IPS DF 6.9 (cell line): ENCODE measurements at places on chromosomes 4 and X.

DNA sequence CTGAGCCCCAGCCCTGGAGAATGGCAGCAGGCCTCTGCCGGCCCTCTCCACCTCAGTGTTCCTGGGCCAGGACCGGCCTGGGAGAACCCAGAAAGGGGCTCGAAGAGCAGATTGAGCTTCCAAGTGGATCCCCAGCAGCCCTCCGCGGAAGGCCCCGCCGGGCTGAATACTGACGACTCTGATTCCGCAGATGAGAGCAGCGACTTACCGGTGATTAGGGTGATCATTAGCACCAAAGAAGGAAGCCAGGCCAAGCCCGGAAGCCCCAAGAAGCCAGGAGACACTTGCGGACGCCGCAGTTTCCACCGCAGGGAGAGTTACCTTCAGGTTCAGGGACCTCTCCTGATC is 876 bp downstream of the LOC101059915 start:
- DNase-seq, result no peak

DNA sequence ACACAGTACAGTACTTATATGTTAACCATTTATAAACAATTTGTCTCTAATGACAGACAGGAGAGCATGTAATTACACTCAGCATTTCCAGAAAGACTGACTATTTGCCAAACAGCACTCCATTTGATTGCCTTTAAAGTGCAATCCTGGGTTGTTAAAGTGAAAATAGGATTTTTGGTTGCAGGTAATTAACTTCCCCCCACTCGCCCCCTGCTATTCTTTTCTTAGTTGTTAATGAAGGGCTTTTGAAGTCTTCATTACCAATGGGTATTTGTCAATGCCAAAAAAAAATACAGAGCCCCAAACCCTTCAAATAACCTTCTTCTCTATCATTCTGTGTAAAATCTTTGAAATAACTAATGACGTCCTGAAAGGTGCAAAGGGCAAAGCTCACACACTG is 825.6 kb downstream of the STPG2 start:
- DNase-seq, result no peak

- DNase-seq, result no peak
Measured at GRCh38 chr4:1050486-1051213, 39.2 kb downstream of the FGFRL1 start.

DNA sequence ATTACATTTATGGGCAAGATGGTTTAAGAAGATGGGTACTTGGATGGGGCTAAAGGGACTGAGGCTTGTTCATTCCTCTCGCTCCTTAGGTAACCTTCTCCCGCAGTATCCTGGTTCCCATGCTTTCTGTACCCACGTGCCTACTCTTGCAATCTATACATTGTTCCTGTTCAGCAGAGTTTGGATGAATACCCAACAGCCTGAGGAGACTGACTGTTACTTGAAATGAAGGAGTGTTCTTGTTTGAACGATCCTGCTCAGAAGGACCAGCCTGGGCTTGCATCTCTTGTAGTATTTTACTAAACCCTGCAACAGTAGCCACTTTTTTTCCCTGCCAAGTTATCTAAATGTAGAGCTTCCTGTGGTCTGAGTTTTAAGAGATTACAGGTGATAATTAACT is 33.7 kb upstream of the ADH6 start:
- no peak for DNase-seq

DNA sequence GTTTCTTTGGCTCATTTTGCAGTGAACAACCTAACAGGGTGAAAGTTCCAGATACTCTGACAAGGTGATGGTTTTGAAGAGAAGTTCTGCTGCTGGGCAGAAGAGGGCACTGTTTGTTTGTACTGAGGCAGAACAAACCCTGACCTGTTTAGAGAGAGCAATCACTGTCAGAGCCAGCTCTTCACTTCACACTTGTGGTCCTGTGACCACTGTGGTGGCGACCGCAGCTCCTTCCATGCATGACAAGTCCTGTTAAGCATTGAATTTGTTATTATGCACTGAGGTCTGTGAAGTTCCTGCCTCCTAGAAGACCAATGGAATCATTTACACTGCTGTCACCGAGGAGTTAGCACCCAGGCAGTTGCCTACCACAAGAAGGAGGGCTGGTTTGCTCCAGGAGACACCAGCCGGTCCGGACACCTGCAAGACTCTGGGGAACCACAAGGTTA is 86.6 kb downstream of the ZNF330 start:
- peak; percentile 27 for DNase-seq

GRCh38 chr4:182339221-182339641 is 96.0 kb downstream of the TENM3 start:
- peak; percentile 25 for DNase-seq

DNA sequence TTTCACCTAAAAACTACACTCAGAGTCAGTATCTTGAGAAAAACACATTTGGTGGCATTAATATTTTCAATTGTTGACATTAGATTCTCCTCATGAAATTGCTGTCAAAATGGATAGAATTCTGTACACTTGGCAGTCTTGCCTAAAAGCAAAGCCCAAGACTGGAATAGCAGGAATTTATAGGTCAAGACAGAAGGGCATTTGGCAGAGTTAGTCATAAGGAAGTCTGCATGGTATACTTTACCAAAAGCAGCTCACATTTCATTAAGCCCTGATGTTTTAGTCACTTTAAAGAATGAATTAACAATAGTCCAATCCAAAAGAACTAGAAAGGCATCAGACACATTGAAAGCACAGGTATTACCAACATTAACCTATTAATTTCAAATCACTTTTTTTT is 7.1 kb downstream of the CCDC160 start:
- no peak for DNase-seq

DNA sequence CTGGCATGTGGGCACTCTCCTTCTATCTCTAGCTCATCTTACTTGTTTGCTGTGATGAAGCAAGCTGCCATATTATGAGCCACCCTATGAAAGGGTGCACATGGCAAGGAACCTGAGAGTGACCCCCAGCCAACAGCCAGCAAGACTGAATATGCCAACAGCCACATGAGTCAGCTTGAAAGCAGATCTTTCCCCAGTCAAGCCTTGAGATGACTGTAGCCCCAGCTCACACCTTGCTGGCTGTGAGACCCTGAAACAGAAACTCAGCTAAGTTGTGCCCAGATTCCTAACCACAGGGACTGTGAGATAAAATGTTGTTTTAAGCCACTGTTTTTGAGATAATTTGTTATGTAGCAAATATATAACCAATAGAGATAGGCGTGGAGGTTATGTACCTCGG is 36.2 kb downstream of the KDM5C start:
- DNase-seq, result no peak

DNA sequence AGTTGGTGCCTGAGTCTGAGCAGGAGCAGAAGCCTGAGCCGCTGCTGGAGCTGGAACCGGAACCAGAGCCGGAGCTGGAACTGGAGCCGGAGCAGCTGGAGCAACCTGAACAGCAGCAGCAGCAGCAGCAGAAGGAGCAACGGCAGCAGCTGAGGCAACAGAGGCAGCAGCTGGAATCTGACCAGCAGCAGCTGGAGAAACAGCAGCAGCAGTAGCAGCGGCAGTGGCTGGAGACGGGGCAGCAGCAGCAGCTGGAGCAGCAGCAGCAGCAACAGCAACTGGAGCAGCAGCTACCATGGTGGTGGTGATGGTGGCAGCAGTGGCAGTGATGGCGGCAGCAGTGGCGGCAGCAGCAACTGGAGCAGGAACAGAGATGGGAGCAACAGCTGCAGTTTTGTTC is 61.5 kb downstream of the AMOT start:
- DNase-seq, result no peak

DNA sequence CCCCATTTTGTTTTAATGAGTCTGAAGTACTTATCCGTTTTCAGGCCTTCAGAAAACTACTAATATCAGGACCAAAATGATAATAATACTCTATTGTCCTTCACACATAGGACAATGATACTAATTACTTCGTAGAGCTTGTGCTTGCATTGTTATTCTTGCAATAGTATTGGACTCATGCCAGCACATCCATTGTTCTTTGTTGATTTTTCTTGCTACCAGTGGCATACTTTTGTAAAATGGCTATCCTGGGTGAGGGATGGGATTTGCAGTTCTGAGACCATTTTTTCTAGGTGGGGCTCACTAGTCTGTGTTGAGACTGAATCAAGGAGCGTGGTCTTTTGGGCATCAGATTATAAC is 195.3 kb downstream of the MAML3 start:
- no peak for DNase-seq

- no peak for DNase-seq
Measured at GRCh38 chr4:133592591-133592990, 443.5 kb downstream of the PCDH10 start.

GRCh38 chrX:45669715-45670340 is 469.2 kb upstream of the DIPK2B start:
- DNase-seq, result no peak

DNA sequence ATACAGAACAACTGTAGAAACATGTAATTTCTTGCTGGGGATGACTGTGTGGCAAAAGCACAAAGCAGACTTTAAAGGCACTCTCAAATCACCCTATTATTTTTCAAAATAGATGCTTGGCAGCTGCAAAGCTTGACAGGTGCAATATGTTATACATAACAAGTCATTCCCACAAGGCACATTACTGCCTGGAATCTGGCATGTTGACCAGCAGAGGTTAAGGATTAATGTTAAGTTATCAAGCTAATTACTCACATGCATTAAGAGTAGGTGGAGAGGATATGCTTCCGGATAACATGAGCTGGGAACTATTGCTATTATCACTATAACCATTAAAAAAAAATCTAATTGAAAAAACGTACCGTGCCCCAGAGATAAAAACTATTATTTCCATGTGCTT is 17.8 kb downstream of the ANOS1 start:
- DNase-seq, result no peak

DNA sequence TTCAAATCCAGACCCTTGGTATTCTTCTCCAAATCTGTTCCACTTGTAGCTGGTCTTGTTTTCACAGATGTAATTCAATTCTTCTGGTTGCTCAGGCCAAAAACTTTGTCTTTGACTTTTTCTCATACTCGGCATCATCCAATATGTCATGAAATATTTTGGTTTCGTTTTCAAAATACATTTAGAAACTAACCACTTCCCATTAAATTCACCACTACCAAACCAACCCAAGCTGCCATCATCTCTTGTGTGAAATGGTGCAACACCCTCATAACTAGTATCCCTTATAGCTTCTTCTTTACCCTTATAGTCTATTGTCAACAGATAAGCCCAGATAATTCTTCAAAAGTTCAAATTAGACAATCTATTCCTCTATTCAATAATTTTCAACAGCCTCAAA is 192.1 kb downstream of the PRR32 start:
- DNase-seq, result no peak

GRCh38 chrX:12899506-12899905 is 6.9 kb upstream of the TLR8 start:
- no peak for DNase-seq

DNA sequence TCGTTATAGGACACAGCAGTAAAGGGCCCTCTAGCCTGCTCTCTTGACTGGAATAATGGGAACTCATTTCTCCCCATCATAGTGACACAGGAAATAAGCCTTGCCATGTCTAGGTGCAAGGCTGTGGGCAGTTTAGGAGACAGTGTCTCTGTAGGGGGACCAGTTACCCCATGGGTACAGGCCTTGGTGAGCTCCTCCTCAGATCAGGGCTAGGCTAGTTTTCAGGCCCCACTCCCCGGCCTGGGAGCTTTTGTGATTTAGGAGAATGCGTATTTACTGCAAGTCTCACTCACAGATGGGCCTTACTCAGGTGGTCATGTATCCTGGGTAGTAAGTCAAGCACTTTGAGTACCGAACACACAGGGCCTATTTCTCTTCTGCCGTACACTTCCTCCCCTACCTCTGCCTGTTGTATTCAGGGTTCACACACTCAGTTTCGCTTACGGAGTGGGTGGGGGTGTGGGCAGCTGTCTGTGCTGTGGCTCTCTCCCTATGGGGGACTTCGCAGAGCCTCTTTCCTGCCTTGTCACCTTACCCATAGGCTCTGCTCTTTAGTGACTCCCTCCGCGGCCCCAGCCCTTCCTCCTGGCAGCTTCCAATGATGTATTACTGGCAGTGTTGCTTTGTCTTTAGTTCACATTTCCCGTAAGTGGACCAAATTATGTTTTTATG is 34.2 kb downstream of the FAM193A start:
- DNase-seq, result no peak

DNA sequence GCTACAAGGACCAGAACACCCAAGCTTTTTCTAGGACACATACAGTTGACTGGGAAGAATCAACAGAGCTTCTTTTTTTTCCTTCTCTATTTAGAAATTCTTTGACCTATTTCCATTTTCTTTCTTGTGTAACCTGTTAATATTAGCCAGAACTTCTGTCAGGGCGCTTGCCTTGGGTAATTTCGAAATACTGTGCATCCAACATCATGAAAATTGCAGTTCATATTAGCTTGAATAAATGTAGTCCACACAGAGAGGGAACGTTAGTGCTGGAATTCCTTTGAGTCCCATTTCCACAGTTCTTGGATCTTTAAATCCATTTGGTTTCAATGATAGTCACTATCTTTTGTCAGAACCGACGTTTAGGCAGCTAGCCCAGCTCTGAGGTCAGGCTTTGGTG is 141.8 kb downstream of the MXRA5 start:
- DNase-seq, result no peak

- DNase-seq, result no peak
Measured at GRCh38 chrX:9534686-9535085, 69.8 kb downstream of the TBL1X start.

DNA sequence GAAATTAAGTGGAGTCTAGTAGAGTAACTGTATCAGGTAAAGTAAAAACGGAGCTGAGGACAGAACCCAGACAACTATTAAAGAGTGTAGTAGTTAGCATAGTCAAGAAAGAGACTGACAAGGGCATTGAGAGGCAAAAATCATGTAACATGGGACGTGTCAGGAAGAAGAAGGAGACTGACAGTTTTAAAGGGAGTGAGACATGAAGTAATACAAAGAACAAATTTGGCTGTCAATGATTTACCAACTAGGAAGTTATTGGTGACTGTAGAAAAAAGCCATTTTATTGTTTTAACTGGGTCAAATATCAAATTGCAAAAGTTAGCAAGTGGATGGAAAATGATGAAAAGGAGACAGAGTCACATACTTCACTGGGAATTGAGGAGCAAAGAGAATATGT is 422.3 kb downstream of the MAPK10 start:
- DNase-seq, result no peak

DNA sequence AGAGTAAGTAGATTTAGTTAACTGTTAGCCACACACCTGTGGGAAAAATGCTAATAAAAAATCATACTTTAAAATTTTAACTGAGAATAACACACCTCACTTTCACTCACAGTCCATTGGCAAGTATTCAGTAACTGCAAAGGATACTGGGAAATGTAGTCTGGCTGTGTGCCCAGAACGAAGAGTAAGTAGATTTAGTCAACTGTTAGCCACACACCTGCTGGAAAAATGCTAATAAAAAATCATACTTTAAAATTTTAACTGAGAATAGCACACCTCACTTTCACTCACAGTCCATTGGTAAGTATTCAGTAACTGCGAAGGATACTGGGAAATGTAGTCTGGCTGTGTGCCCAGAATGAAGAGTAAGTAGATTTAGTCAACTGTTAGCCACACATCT is 178.4 kb upstream of the NWD2 start:
- DNase-seq, result no peak

DNA sequence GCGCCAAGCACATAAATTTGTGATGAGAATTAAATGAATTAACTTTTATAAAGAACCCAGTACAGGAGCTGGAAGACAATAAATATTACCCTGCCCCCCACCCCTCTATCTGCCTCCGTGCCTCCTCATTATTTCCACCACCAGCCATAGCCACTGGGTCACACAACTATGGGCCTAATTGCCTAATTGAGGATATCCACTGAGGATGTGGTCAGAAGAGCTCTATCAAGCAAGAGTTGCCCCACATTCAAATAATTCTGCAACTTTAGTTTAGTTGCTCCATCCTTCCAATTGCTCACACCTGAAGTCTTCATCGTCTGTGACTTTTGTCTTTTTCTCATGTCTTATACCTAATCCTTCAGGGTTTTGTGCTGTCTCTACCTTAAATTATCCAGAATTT is 9.5 kb upstream of the CXCL8 start:
- DNase-seq, result no peak
